A549 treated with DMSO at 1 μM for 4 hours (cell line): ENCODE measurements at places on chromosomes 12 and 14. TPM values are rescaled to one million over a fixed set of nuclear protein-coding genes. Genes with fewer than 3 reads are reported as not detected.

The DNAI7 gene
- total RNA-seq = 0.09 to 0.46 TPM (median 0.20 TPM) in 5 replicates

The CABP1 gene
- total RNA-seq = 0.27 to 0.60 TPM (median 0.38 TPM) in 5 replicates

The PLXNC1 gene
- total RNA-seq = 0.07 to 0.23 TPM (median 0.07 TPM) in 4 of 5 replicates, not detected in the other

The DLGAP5 gene
- total RNA-seq = 28.5 to 38.1 TPM (median 36.4 TPM) in 5 replicates

The AICDA gene
- 0.03 to 0.26 TPM (median 0.05 TPM) in 5 replicates for total RNA-seq

The HHIPL1 gene
- total RNA-seq = 0.11 to 0.28 TPM (median 0.17 TPM) in 5 replicates

The GPRC5D gene
- total RNA-seq = not detected in 5 replicates
